Activated CD4-positive, alpha-beta T cell treated with anti-CD3 and anti-CD28 coated beads, Interleukin-2, amount 10 ng/mL, durations not matched to agents 7 days and 5 days (primary cell): ENCODE measurements at places on chromosomes 2 and 18. TPM values are rescaled to one million over a fixed set of nuclear protein-coding genes. Genes with fewer than 3 reads are reported as not detected.

- no peak for DNase-seq
Measured at GRCh38 chr2:18373664-18374063, 186.8 kb downstream of the RDH14 start.

GRCh38 chr2:203018181-203018580 is 3.5 kb downstream of the NBEAL1 start:
- no peak for DNase-seq

DNA sequence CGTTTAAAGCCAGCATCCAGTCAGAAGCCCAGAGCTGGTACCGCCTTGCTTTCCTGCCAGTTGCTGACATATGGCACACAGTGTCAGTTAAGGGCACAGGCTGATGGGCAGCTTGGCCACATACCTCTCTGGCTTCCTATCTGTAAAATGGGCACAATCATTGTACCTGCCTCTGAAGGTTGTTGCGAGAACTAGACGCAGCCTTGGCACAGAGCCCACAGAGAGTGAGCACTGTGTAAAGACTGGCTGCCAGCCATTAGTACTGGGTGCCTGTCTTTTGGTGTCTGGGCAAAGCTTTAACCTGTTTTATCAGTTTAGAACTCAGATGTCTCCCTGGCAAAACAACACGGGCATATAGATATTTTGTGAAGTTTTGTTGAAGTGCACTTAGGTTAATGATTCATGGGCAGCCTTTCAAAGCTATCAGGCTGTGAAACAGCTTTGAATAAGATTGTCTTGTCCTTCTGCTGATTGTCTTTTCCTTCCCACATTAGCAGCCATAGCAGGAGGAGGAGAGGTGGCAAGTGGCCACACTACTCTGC is 269.5 kb downstream of the NEDD4L start:
- no peak for DNase-seq

DNA sequence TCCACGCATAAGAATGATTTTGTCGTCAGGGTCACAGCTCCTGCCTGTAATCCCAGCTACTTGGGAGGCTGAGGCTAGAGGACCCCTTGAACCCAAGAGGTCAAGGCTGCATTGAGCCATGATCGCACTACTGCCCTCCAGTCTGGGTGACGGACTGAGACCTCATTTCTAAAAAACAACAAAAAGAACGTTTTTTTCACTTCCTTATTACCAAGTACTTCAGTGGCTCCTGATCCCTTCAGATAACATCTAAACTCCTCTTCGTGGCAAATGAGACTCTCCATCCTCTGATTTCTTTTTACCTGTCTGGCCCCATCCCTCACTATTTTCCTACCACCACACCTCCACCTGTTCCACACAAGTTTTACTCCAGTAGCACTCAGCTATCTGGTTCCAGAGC is 105.4 kb upstream of the TLK1 start:
- DNase-seq = no peak

DNA sequence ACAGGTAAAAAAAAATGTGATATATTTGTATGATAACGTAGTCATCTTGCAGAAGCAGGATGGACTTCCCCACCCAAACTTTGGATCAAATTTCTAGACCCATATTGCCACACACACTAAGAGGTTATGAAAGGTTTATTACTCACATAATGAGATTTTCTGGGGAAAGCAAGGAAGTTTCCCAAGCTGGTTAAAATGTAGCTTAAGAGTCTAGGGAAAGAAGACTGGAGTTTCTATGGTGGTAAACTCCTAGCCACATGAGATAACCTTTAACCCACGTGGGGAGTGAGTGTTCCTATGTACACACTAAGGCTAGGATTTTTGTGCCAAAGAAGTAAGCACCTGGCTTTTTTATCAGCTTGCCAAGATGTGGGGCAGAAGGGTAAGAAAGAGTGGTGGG is 335.7 kb upstream of the UBE2E3 start:
- DNase-seq = no peak

- no peak for DNase-seq
Measured at GRCh38 chr2:173797586-173798263, 167.4 kb downstream of the SP3 start.

- DNase-seq = peak; percentile 43
Measured at GRCh38 chr2:120735746-120736170, at the start of gene GLI2. GLI2 (plus strand) TSS chr2:120735868; CDS start chr2:120797321, 61,453 bp downstream.

- DNase-seq = peak; percentile 95
Measured at GRCh38 chr2:219206328-219207133, at the start of gene ZFAND2B. ZFAND2B (plus strand) TSS chr2:219206782; CDS start chr2:219206988, 206 bp downstream.

- DNase-seq = no peak
Measured at GRCh38 chr2:128630974-128631697, 312.5 kb upstream of the HS6ST1 start.

DNA sequence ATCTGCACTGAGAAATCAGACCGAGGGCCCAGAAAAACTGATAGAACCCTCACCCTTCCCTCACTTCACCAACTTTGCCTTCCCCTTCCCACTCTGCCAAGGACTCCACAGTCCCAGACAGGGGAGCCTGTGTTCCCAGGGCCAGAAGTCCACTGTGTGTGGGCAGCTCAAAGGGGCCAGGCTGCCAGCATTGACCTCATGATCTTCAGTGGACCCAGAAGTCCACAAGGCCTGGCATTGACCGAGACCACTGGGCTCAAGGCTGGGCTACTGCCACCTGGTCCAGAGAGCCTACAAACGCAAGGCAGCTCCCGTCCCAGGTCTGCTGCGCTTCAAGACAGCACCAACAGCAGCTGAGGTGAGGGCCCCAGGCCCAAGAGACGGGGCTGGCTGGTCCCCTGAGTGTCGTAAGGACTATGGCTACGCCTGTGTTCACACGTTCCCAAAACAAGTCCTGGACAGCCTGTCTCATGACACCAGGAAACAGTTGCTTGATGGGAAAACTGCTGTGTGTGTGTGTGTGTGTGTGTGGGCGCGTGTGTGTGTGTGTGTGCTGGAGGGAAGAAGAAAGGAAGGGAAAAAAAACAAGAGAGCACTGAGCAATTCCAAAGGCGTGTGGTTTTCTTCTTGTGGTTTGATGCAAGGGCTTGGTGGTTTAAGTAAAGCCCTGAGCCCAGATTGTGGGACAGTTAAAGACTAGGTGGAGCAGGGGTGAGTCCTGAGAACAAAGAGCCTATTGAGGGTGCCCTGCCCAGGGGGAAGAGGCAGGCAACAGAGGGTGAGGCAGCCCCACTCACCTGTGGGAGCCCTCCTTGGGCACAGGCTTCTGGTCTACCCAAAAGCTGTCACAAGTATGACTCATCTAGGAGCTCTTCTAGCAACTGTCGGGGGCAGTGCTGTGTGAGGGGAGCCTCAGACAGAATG is 46.6 kb upstream of the ZBTB7C start:
- peak; percentile 57 for DNase-seq

DNA sequence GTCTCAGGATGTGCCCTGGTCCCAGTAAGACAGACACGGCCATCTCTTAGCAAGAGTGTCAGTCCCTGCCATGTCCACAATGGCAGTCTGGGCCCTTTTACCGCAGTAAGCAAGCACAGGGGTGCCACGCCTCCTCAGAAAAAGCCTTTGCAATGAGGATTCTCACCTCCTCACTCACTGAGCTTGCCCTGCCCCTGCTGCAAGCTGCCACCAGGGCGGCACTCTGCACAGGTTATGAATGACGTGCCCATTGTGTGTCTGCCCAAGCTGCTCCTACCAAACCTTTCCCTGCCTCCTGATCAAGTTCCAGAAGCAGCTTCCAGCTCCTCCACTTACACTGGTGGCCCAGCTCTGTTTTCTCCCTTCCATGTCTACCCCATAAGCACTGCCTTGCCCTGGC is 23.3 kb downstream of the ERCC3 start:
- DNase-seq = no peak

DNA sequence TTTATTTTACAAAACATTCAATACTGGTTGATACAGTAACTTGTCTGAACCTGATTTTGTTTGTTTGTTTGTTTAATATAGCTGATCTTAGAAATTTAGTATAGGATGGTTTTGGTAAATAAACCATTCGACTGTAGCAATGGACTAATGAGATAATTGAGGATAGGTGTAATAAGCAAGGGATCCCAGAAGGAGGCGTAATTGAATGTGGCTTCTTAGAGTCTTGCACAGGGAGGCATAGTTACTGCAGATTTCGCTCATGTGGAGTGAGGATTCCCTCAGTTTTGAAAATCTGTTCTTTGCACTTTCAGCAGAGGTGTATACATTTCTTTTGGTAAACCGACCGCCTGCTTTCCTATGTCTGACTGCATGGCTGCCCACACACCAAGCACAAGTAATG is 709.6 kb downstream of the SOCS6 start:
- no peak for DNase-seq

DNA sequence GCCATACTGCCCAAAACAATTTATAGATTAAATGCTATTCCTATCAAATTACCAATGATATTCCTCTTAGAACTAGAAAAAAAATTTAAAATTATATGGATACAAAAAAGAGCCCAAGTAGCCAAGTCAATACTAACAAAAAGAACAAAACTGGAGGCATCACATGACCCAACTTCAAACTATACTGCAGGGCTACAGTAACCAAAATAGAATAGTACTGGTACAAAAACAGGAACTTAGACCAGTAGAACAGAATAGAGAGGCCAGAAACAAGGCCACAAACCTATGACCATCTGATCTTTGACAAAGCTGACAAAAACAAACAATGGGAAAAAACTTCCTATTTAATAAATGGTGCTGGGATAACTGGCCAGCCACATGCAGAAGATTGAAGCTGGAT is 86.1 kb upstream of the KYNU start:
- DNase-seq = no peak

The WDR43 gene
- total RNA-seq = 52.9 TPM

The CREG2 gene
- total RNA-seq = 0.52 TPM

The CGREF1 gene
- 0.92 TPM for total RNA-seq

The SOX11 gene
- total RNA-seq = not detected

The PDK1 gene
- total RNA-seq = 36.1 TPM

The ITPRID2 gene
- 56.9 TPM for total RNA-seq

The PRSS56 gene
- not detected for total RNA-seq
